Epithelial cell of prostate (primary cell): ENCODE measurements at places on chromosomes 4 and X.

- DNase-seq = no peak
These were observed 22.7 kb upstream of the PLCXD1 start for GRCh38 chrX:258291-259040.

GRCh38 chr4:18319431-18319830, 297.9 kb upstream of the LCORL start:
- no peak for DNase-seq

DNA sequence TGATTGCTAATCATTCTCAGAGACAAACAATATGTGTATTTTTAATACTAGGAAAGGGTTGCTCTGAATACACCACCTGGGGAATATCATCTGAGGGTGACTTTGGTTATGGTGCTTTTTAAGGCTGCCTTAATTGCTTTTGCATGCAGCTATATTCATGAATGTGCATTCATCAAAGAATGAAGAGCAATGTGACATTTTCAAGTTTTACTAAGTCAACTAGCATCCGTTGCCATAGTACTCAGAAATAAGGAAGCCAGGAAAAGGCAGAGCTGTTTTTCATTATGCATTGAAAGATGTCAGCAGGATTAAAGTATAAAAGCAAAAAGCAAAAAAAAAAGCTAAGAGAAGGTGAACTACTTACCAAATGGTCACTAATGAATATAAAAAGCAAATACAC, 67.4 kb upstream of the PCDH18 start:
- DNase-seq = no peak

GRCh38 chrX:71666240-71667223, 814 bp upstream of the LOC101059915 start:
- no peak for DNase-seq

DNA sequence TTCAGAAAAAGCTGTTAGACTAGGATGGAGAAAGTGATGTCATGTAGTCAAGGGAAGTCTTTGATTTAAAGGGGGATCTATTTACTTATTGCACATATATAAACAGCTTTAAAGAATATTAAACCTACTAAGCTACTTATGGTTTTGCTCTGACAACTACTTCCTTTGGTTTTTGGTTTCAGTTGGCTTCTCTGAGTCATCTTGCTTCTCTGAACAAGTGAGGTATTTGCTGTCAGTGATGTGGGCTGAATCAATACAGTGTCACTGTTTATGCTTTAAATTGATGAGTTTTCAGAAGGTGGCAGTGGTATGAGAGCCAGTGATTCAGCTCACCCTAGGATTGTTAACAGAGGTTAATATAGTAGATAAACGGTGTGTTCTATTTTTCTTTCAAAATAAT, 75.1 kb downstream of the CEP44 start:
- peak; percentile 87 for DNase-seq

GRCh38 chr4:14928035-14928434, 74.2 kb upstream of the CPEB2 start:
- no peak for DNase-seq

DNA sequence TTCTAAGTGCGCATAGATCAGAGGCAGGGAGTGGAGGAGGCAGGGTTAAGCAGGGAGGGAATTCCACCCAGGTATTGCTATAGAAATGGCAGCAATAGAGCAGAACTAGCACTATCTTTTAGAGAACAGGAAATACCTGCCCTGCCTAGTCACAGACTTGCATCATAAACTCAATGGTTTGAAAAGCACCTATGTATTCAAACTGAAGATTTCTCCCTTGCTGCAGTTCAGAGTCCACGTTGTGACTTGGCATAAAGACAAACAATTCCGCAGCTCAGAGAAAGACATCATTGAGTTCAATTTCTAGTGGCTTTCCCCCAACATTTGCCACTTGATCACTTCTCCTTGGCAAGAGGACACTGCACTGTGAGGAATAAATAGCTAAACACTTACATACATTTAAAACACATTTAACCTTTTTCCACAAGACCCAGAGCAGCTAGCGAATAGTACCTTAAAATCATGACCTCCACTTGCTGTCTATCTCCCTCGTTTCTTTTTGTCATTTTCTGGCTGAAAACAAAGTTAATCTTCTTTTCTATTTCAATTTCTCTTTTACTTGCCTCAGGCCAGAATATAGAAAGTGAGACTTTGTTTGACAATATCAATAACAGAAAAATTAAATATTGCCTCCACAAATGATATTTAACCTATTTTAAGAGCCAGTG, 42.4 kb downstream of the SLC7A11 start:
- peak; percentile 80 for DNase-seq

DNA sequence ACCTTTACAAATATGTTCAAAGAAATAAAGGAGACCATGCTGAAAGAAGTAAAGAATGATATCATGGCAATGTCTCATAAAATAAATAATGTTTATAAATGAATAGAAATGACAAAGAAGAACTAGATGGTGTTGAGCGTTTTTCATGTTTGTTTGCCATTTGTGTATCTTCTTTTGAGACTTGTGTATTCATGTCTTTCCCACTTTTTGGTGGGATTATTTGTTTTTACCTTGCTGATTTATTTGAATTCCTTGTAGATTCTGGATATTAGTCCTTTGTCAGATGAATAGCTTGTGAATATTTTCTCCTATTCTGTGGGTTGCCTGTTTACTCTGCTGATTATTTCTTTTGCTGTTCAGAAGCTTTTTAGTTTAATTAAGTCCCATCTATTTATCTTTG, 732.4 kb downstream of the FAT4 start:
- DNase-seq = no peak

- DNase-seq = peak; percentile 37
These were observed 267.2 kb downstream of the MAPK10 start for GRCh38 chr4:86092684-86093083.

DNA sequence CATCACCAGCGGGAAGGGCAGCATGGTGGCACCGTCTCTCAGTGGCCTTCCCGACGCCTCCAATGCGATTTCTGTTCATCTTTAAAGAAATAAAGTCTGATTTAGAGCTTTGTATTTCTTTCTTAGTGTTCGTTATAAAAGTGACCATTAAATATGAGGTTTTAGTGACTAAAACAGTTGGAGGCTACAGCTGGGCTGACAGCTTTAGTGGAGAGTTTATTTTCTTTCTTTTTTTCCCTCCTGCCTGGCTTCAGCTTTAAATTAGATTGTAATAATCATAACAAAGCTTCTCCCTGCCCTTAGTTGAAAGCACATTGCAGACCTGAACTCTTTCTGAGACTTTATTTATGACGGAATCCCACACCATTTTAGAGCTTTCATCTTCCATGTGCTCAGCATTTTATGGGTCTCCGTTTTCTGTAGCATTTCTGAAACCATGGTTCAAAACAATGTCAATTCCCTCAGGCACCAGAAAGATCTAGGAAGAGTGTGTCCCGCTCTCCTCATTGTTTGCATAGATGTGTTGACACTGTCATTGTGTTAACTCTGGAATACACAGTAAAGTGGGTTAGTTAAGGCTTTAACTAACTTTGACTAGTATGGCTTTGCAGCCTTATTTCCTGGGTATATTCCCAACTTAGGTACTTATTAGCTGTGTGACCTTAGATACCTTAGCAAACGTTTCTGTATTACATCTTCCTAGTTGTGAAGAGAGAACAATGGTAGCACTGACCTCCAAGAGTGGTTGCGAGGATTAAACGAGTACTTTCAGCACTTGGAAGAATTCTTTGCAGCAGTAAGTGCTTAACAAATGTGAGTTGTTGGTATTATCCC, 97.4 kb upstream of the PGRMC2 start:
- no peak for DNase-seq

GRCh38 chr4:15186149-15186548, 183.9 kb downstream of the CPEB2 start:
- no peak for DNase-seq

GRCh38 chrX:150225266-150225665, 137.9 kb upstream of the MAMLD1 start:
- DNase-seq = no peak

GRCh38 chrX:114181195-114181594, 402.7 kb upstream of the HTR2C start:
- no peak for DNase-seq

DNA sequence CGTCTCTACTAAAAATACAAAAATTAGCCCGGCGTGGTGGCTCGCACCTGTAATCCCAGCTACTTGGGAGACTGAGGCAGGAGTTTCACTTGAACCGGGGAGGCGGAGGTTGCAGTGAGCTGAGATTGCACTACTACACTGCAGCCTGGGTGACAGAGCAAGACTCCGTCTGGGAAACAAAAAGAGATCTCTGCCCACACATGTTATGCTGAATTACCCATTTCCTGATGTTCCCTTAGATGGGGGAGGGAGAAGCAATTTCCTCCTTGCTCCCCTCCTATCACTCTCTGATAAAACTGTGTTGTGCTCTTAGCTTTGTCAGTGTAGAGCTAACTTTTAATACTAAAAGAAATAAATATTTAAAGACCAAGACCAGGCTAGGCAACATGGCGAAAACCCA, 102.5 kb downstream of the LARP7 start:
- no peak for DNase-seq

- DNase-seq = no peak
These were observed 186.6 kb downstream of the IL1RAPL1 start for GRCh38 chrX:28773807-28774206.

DNA sequence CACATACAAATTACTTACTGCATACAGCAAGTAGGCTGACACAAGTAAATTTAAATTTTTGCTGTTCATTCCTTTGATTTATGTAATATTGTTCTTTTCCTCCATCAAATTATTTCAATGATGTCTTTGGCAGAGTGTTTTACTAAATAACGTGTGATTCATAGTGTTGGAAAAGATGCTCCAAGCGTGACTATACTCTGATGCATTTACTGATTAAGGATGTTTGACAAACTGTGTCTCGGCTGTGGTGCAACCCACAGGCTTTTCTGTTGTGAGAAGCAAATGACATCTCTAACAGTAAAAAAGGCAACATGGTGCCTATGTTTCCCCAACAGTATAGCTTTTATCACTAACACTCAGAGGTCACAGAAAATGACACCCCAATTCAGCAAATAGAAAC, 540.9 kb downstream of the PPP4R3C start:
- DNase-seq = no peak

DNA sequence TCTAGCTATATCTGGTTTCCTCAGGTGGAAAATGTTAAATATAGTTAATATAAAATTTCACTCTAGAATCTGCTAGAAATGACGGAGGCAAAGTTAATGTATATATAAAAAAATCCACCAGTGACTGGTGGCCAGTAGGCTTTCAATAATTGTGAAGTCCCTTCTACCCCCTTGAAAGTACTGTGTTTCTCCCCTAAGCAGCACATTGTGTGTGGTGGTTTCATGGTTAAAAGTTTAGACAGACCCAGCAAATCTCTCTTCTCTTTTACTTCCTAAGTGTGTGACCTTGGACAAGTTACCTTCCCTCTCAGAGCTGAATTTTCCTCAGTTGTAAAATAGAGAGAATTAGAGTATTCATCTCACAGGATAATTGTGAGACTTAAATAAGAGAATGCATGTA, 600 bp upstream of the HEPH start:
- no peak for DNase-seq

DNA sequence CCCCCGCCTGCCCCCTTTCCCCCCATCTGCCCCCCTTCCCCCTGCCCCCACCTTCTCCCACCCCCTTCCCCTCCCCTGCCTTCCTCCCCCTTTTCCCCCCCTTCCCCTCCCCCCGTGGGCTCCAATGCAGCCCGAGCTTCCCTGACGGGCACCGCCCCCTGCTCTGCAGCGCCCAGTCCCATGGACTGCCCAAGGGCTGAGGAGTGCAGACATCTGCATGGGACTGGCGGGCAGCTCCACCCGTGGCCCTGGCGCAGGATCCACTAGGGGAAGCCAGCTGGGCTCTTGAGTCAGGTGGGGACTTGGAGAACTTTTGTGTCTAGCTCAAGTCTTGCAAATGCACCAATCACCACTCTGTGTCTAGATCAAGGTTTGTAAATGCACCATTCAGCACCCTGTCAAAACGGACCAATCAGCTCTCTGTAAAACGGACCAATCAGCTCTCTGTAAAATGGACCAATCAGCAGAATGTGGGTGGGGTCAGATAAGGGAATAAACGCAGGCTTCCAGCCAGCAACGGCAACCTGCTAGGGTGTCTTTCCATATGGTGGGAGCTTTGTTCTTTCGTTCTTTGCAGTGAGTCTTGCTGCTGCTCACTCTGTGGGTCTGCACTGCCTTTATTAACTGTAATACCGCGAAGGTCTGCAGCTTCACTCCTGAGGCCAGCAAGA, 300.5 kb upstream of the PABPC4L start:
- DNase-seq = no peak

DNA sequence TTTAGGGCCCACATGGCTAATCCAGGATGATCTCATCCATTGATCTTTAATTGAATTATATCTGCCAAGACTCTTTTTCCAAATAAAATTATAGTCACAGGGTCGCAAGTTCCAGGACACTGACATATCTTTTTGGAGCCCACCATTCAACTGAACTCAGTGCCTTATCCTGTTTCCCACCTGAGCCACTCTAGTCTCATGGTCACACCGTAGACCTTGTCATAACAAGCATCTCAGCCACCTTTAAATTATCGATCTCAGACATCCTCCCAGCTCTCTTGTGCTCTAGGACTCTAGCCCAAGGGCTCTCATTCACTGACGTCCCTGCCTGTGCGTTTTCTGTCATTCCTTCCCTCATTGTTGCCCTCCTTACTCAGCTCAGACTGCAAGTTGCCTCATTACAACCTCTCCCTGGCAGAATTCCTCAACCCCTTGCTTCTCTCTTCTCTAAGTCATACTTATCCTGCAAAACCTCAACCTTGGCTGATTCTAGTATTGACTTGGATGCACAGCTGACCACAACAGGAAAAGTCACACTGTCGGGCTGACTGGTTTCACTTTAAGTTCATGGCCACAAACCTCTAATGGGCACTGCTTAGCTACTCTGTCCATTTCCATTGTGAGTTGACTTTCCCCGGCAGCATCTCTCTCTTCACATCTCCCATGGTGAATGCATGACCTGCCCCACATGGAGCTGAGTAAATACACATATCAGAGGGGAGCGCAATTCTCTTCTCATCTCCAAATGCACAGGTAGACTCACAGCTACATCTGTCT, 91.0 kb upstream of the TRIM2 start:
- no peak for DNase-seq

DNA sequence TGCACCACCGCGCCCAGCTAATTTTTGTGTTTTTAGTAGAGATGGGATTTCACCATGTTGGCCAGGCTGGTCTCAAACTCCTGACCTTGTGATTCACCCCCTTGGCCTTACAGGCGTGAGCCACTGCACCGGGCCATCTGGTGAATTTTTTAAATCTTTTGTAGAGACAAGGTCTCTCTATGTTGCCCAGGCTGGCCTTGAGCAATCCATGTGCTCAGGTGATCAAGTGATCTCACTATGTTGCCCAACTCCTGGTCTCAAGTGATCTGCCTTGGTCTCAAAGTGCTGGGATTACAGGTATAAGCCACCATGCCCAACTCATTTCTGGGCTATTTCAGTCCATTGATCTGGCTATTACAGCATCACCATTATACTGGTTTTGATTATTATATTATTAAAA, 22.2 kb upstream of the GALNT7 start:
- DNase-seq = no peak

DNA sequence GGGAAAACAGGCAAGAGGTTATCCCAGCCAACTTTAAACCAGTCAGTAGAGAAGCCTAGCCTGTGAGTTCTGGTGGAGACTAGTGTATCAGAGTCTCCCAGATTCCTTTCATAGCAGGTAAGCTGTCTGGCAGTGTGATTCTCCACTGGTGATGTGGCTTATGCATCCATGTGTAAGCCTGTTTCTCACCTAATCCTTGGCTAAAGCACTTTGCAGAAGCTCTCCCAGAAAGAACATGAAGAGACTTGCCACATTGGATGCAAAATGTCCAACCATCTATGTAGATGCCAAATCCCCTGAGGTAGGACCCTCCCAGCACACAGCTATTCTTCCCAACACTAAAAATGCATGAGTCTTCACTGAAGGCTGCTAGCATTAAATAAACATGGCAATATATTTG, 111.7 kb downstream of the CHRNA9 start:
- DNase-seq = peak; percentile 93

GRCh38 chr4:130238121-130238520, 1142.2 kb downstream of the C4orf33 start:
- no peak for DNase-seq
